ENCODE measurements at places on chromosomes 12 and 14.

GRCh38 chr12:8482571-8483061 lies 26.9 kb downstream of the CLEC6A start:
- DNase-seq: no peak

- no peak for DNase-seq
Observed at GRCh38 chr12:52918784-52919183, 13.9 kb upstream of the KRT8 start.

GRCh38 chr12:26918321-26919215 lies 19.2 kb downstream of the INTS13 start:
- DNase-seq: no peak

GRCh38 chr12:86917121-86917520 lies 660.9 kb upstream of the MGAT4C start:
- no peak for DNase-seq

DNA sequence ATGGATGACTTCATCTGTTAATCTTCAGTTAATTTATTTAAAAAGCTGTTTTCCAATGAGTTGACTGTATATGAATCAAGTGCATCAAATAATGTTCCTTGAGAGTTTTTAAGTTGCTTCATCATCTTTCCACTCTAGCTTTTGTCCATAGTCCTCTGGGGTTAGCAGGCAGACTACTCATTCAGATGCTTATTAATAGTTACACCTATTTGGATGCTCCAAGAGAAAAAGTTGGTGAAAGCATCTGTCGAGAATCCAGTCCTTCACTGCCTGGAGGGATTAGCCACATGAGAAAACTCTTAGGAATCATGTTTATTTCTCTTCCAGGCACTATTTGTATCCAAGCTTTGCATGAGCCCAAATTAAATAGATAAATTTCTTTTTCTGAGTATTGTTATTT lies 70.2 kb downstream of the DACT1 start:
- DNase-seq: no peak

- no peak for DNase-seq
Observed at GRCh38 chr12:77401770-77402081, 336.4 kb upstream of the E2F7 start.

DNA sequence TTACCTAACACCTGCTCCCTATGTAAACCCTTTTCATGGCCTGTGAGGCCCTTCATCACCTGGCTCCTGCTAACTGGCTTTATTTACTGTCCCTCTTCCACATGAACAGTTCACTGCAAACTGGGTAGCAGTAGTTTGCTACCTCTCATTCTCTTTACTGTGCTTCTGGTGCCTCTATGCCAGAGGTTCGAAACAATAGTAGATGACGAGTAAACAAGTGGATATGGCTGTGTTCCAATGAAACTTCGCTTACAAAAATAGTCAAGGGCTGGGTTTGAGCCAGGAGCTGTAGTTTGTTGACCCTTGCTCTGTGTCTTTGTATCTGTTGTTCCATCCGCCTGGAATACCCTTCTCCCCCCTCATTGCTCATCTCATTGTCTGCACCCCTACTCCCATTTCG lies 233.6 kb upstream of the RMST start:
- no peak for DNase-seq

DNA sequence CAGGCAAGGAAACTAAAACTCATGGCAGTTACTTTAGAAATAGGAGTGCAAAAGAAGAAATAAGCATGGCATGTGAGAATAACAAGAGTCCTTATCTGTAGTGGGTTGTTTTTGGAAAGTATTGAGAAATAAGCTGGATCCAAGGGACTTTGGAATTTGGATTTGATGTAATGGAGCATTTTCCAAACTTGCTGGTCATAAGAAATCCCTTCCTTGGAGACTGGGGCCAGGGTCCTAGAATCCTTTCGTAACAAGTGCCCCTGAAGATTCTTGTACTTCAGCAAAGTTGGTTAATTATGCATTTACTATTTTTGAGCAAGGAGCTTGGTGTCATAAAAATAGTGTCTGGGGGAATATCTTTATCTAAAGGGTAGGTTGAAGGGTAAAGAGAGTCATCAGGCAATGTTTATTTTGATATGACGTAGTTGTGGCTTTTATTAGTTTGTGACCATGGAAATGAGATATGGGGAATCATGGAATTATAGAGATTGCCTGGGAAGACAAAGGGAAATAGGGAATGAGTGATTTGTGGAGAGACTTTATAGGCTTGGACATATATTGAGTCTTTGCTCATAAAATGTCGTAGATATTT lies 53.9 kb downstream of the WNK1 start:
- DNase-seq: no peak

DNA sequence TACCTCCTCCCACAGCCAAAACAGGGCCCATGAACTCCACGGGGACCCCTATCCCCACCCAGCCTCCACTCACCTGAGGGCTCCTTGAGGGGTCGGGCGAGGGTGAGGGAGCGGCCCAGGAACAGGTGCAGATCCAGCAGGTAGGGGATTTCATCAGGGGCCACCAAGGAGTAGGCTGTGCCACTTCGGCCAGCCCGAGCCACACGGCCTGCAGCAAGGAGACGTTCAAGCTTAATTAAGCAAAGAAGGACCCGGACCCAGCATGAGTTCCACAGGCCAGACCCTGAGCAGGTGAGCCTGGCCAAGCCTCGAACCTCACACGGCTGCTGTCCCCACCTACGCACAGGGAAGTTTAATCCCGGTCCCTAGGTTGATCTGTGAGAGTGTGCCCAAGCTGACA lies 15.6 kb downstream of the DDX54 start:
- DNase-seq: no peak

DNA sequence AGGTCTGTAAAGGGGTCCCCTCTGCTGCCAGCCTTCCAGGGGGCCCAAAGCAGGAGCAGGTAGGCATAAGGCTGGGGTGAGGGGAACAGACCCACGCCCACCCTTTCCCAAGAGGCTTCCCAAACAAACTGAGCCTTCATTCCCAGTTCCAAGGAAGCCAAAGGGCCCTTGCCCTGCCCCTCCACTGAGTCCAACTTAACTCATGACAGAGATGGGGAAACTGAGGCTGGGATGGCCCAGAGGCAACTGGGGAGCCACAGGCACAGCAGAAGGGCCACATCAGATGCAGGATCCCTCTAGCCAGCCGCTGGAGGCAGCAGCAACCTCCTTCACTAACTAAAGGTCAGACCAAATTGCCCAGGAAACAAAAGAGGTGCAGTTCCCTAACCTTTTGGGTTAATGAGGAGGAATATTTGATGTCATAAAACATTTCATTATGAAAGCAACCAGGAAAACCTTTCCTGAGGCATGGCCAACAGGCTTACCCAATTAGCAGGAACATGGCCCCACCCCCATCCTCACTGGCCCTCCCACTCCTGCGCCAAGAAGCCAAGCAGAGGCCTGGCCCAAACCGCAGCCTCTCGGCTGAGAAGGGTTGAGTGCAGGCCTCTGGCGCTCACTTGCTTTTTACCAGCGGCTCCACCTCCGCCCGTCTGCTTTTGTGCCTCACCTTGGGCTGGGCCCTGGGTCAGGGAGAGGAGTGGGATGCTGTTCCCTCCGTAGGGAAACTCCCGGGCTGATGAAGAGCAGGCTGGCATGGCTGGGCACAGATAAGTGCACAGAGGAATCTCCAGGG lies 293.5 kb upstream of the RTL1 start:
- DNase-seq: no peak

- no peak for DNase-seq
Observed at GRCh38 chr12:103640831-103641230, 53.8 kb downstream of the STAB2 start.

GRCh38 chr14:102622262-102622885 lies 29.9 kb downstream of the RCOR1 start:
- no peak for DNase-seq

GRCh38 chr12:106670131-106670530 lies 87.3 kb downstream of the RFX4 start:
- no peak for DNase-seq

DNA sequence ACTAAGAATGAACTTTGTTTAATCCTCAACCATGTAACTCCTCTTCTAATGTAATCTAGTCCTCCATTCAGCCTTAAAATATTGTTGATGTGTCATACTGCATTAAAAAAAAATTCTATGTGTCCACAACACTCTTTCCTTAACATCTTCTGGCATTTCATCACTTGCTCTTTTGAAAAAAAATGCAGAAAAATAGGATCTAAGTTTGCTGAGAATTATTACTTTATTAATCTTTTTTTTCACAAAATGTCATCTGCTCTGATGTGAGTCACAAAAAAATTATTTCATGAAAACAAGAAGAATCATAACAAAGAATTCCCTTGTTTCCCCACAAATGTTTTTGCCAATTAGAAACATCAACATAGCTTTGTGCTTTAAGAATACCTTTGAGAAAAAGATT lies 410.1 kb upstream of the MGAT4C start:
- DNase-seq: no peak

DNA sequence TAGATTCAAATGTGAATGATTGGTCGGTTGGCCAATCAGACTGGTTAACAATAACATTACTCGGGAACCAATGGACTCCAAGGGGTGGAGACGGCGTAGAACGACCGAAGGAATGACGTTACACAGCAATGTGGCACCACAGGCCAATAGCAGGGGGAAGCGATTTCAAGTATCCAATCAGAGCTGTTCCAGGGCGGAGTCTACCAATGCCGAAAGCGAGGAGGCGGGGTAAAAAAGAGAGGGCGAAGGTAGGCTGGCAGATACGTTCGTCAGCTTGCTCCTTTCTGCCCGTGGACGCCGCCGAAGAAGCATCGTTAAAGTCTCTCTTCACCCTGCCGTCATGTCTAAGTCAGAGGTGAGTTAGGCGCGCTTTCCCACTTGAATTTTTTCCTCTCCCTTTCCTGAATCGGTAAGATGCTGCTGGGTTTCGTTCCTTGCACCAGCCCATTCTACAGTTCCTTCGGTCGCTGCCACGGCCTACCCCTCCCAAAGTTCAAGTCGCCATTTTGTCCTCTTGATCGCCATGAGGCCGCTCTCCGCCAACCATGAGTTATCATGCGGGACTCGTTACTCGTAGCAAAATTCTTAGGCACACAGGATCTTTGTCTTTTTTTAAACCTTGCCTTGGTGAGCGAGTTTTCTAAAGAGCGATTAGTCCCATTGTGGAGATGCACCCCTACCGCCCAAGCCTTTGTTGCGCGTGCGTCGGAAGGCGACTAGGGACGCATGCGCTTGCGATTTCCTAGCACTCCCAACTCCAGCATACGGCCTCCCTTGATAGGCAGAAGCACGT lies at the start of gene HNRNPA1:
TSS of gene HNRNPA1 (plus strand) at position 259 of the 793 bp plus-strand sequence. CDS start at position 341, 82 bp downstream.
- peak; percentile 88 for DNase-seq

GRCh38 chr12:105214670-105215375 lies 21.2 kb downstream of the APPL2 start:
- DNase-seq: no peak

- DNase-seq: no peak
Observed at GRCh38 chr14:70080076-70080475, 108.7 kb downstream of the SLC8A3 start.

- no peak for DNase-seq
Observed at GRCh38 chr12:67671419-67671818, 22.9 kb downstream of the DYRK2 start.

DNA sequence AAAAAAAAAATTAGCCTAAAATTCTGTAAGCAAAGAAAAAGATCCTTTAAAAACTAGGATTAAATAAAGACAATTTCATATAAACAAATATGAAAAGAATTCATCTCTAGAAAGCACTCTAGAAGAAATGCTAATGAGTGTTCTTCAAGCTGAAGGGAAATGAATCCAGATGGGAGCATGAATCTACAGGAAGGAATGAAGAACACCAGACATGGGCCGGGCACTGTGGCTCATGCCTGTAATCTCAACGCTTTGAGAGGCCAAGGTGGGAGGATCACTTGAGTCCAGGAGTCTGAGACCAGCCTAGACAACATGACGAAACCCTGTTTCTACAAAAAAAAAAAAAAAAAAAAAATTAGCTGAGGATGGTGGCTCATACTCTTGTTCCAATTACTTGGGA lies 297.2 kb downstream of the FBXL14 start:
- no peak for DNase-seq

DNA sequence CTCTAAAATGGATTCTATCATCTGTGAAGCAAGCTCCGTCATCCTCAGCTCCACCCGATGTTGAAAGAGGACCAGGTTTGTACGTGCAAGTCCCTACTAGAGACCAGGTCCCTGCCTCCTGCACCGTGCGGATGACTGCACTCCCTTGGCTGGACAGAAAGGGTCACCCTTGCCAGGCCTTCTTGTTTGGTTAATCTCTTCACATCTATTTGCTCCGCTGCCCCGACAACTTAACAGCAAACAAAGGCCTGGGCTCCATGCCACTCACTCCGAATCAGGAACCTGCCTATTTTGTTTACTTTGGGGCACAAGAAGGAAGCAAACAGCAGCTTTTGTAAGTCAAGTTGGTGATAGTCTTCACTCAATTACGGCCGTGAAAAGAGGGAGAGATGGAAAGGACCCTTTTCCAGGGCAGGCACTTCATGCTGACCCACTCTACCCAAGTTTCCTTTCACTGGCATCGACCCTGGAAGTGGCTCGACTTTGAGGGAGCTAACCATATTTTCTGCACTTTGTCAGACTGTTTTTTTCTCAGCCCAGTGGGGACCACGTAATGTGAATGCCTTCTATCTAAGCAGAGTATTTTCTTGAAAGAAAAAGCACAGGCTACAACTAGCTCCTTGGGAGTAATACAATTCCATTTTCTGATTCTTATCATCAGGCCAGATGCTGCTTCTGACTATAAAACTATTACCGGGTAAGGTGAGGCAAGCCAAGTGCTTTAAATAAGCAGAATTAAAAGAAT lies 202.6 kb downstream of the FOXN3 start:
- no peak for DNase-seq

DNA sequence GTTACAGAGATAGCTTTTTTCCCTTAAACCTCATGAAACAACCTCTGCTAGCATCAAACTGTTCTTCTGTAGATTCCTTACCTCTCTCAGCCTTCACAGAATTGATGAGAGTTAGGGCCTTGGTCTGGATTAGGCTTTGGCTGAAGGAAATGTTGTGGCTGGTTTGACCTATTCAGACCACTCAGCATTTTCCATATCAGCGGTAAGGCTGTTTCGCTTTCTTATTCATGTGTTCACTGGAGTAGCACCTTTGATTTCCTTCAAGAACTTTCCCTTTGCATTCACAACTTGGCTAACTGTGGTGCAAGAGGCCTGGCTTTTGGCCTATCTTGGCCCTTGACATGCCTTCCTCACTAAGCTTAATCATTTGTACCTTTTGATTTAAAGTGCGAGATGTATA lies 50.7 kb upstream of the NRXN3 start:
- no peak for DNase-seq

GRCh38 chr14:64220056-64220455 lies 74.1 kb downstream of the ESR2 start:
- DNase-seq: no peak

DNA sequence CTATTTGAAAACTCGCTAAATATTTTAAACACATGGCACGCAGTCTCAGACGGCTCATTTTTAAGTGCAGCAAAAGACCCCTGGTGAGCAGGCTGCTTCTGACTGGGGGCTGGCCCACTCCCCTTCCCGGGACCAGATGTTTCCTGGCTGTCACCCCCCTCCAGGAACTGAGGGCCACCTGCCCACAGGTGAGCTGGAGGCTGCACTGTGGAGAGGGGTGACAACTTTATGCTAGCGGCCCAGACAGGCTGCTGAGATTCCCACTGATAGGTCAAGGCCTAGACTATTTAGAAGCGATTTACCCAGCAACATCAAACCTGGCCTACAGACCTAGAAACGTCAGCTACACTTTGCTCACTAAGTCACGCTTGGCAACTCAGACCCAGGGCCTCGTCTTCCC lies 92.1 kb downstream of the BCL11B start:
- no peak for DNase-seq

GRCh38 chr14:20376071-20376588 lies 32.7 kb downstream of the PARP2 start:
- no peak for DNase-seq
